CD4-positive, alpha-beta T cell treated with Interleukin-17A for 1 hour (primary cell): ENCODE measurements at places on chromosomes 4 and X.
A peak's percentile ranks its signal among the peaks of the same experiment; 100 is the strongest.

GRCh38 chr4:153646261-153646660 is 37.8 kb upstream of the TLR2 start:
- no peak for DNase-seq

GRCh38 chr4:41303372-41304118 is 46.8 kb downstream of the UCHL1 start:
- DNase-seq: no peak

DNA sequence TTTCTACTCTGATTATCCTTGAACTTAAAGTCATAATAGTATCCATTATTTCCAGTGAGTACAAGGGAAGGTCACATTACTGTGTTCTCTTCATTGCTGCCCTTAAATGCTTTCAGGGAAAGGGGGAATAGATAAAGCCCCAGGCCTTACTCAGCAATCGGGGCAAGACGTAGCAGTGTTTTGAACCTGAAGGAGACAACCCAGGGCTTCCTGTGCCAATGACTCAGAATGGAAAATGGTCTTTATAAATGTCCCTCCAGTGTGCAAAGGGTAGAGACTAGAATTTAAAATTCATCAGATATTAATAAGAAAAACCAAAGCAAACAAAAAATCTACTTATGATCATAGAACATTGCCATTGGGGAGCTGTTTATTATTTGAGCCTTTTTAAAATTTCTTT is 23.7 kb downstream of the TLR8 start:
- no peak for DNase-seq

DNA sequence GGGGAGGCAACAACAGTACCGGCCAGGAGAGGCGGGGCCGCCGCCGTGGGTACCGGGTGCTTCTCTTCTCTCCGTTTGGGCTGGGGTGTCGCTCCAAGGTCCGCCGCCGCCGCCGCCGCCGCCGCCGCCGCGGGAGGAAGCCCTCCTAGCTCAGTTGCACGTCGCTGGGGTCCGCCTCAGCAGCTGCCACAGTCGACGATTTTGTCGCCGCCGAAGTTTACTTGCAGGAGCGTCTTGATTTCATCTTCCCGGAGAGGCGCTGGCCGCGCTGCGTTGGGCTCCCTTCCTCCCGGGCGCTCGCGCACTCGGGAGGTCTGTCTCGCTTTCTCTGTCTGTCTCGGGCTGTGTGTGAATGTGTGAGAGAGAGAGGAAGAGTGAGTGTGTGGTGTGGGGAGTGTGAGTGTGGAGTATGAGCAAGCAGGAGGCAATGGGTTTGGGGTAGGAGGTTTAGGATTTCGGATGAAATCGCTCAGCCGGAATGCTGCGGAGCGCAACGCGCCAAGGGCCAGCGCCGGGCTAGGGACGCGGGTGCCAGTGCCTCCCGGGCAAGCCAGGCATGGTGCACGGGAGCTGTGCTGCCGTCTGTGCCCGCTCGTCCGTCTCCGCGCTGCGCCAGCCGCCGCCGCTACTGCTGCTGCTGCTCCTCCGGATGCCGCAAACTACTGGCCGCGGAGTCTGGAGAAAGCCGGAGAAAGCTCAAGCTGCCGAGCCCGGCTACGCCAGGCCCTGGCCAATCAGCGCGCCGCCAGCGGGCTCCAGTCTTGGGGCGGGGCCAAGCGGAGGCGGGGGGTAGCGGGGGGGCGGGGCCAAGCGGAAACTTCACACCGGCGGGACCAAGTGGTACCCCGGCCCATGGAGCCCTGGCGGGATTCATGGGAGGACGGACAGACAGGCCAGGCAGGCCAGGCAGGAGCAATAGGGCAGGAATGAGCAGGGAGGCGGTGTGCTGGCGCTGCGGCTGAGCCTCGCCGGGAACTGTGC is at the start of gene PCDH19:
TSS of gene PCDH19 (minus strand) at position 664 of the 981 bp plus-strand sequence. CDS start 1,676 bp downstream, outside the sequence.
- DNase-seq: peak; percentile 18

DNA sequence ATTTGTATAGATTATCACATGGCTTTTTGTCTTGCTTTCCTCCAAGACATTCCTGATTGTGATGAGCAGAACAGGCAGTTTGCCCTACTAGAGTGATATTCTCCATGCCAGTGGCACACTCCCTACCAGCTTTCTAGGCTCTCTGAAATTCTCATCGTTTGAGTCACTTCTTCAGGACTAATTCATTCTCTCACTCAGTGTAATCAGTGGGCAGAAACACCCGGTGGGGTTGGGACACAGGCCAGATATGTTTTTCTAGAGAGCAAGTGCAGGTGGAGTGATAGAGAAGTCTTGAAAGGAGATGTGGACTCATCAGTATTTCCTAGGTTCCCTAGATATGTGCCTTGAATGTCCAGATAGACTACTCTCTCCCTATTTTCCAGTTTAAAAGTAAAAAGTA is 13.1 kb downstream of the RAB33A start:
- DNase-seq: no peak

GRCh38 chr4:167233685-167234315 is 494 bp downstream of the SPOCK3 start:
- DNase-seq: no peak

DNA sequence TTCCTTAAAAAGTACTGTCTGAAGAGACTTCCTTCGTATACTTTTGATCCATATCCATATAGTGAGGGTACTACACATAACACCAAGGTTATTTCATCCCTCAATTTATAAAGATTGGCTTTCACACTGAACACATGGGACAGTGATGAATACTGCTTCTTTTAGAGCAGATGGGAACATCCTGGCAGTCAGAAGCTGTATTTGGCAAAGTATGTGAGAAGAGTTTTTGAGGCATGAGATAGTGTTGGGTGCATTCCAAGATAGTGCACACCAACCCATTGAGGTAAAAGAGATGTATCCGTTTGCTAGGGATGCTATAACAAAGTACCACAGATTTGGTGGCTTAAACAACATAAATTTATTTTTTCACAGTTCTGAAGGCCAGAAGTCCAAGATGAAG is 141.1 kb downstream of the MOSPD2 start:
- DNase-seq: no peak

DNA sequence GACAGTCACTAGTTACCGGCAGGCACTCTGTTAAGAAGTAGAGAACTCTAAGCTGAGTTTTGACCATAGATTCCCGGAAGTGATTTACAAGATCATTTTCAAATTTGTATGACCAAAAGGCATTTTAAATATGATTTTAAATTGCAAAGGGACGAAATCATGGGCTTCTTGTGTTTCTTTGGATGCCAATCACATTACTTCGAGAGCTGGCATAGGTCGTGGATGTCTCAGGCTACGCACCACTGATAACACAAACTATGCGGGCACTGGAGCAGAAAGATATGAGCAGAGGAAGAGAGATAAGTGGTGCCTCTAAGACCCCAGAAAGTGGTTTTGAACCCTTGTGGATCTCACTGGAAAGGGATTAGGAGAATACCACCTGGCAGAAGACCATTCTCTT is 294.2 kb upstream of the FTHL17 start:
- no peak for DNase-seq

DNA sequence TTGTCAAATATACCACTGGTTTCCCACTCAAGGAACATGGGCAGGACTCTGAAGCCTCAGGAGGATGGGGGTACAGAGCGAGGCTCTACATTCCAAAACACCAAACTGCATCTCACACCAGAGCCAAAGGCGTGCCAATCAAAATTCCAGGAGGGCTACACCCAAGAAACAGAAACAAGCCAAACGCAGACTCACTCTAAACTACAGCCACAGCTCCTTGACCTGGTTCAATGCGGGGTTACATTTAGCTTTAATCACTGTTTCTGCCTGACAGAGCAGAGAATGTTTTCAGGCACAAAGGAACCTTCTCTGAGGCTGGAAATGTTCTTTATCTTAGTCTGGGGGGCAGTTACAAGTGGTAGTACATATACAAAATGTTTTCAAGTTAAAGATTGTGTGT is 2121.5 kb upstream of the AGA start:
- DNase-seq: no peak

- peak; percentile 1 for DNase-seq
These were observed 72.8 kb upstream of the MTNR1A start for GRCh38 chr4:186628058-186628711.

DNA sequence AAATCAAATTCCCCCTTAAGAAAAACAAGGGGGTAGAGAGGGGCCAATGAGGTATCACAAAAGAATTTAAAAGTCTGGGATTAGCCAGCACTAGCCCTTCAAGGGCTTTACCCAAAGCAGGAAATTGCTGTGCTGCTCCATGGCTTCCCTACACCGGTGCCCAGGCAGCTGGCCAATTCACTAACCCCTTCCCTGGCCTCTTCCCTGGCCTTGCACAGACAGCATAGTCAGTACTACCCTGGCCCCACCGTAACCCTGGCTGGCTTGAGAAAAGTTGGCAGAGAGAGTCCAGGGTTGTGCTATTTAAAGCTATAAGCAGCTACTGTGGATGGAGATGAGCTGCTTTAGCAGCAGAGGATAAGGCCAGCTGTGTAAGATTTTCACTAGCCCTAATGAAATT is 43.1 kb downstream of the ADAMTS3 start:
- no peak for DNase-seq

GRCh38 chr4:79267671-79268070 is 58.2 kb downstream of the NAA11 start:
- no peak for DNase-seq

DNA sequence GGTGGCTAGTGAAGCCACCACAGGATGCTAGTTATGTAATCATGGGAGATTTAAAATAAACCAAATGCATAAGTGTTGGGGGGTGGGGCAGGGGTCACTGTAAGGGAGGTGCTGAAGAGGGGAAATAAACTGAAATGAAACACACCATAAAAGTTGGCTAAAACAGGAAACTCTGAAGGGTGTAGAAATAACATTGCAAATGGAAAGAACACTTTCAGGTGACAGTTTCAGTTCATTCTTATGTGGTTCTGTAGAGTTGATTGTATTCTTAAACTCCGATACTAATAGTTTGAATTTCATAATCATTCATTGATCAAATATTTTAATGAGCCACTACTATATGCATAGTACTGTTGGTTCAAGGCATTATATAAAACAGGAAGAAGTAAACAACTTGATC is 80.1 kb downstream of the HDAC8 start:
- DNase-seq: no peak

- no peak for DNase-seq
These were observed 57.2 kb upstream of the NAP1L5 start for GRCh38 chr4:88754796-88755195.

DNA sequence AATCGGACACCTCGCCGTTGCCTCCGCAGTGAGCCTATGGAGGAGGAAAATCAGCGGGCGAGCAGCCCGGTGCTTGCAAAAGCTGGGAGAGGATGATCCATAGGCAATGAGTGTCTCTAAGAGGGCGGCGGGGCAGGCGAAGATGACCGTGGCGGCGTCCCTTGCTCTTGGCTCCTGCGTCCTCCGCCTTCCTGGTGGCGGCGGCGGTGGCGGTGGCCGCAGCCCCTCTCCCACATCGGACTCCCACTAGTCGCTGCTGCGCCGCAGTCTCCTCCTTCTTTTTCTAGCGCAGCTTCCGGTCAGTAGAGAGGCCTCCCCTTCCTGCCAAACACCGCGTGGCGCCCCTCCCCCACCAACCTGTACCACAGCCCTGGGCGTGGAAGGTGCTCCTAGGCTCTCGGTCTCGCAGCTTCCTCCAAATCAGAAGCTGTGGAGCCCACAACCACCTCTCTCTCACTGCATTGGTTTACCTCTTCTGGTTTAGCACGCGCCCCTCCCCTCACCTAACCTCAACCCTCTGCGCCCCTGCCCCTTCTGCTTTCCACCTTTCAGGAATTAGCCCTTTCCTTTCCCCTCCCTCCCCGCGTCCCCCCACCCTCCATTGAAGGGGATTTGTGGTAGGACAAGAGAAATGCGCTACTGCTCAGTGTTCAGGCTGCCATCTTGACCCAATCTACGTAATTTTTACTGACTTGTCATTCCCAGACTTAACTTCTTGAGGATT is at the start of gene SPIN3:
TSS of gene SPIN3 (minus strand) at position 271 of the 724 bp plus-strand sequence. CDS start 594 bp downstream, outside the sequence.
- DNase-seq: peak; percentile 57

DNA sequence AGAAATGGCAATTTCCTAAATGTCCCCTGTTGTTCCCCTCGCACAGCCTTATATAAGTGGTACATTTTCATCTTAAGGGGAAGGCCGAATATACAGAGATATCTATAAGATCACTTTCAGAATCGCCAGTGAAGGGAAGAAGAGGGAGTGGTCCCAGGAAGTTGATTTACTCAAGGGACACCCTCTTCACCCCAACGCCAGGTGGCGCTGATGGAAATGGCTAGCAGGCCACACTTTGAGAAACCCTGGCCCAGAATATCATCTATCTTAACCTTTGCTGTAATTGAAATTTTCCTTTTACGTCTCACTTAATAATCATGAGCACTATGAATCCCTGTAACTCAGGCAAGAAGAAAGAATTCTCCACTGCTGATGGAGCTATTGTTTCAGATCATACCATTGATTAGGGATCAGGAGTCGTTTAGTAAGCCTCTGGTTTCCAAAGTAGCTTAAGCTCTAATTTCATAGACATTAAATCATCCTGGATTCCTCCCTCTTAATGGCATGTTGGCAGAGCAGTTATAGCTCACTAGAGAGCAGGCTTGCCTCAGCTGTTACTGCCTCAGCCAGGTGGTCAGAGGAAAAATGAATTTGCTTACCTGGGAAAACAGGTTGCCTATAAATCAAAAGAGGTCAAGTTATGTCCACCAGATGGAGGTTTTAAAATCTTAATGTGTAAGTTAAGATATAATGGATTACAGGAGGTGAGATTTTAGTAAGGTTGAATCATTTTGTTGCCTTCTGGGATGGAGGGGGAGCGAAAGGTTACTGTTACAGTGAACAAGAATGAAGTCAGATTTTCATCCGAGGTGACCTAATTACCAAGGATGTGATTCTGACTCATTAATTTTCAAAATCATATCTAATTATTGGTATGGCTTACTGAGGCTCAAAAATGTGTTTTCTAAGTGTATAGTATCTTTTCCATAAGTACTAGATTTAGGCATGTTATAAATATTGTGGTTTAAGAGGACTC is 941.2 kb upstream of the TENM3 start:
- peak; percentile 2 for DNase-seq

DNA sequence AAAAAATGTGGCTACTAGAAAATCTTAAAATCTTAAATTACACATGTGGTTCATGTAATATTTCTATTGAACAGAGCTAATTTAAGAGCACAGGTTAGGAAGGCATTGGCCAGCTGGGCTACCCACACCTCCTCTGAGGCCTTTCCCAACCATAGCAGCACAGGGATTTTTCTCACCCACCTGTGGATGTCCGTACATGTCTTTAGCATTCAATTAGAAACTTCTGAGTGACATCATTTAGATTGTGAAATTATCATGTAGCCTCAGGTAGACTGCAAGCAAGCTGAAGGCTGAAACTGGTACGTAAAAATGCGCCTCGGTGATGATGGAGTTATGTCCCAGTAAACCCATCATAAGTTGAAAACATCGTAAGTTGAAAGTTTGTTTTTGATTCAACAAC is 31.2 kb downstream of the SCARB2 start:
- no peak for DNase-seq

DNA sequence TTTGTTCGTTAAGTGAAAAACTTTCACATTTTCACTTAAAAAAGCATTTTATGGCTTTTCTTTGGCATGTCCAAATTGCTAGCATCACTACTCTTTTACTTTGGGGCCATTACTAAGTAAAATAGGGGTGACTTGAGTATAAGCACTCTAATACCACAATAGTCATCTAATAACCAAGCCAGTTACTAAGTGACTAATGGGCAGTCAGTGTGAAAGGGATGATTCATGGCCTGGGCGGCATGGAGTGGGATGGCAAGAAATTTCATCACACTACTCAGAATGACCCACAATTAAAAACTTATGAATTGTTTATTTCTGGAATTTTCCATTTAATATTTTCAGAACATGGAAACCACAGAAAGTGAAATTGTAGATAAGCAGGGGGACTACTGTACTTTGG is 60.9 kb downstream of the BMP15 start:
- DNase-seq: no peak

GRCh38 chr4:157751631-157752030 is 421.2 kb downstream of the GASK1B start:
- no peak for DNase-seq
